ENCODE measurements at places on chromosomes 2 and 18. TPM values are rescaled to one million over a fixed set of nuclear protein-coding genes. Genes with fewer than 3 reads are reported as not detected.

DNA sequence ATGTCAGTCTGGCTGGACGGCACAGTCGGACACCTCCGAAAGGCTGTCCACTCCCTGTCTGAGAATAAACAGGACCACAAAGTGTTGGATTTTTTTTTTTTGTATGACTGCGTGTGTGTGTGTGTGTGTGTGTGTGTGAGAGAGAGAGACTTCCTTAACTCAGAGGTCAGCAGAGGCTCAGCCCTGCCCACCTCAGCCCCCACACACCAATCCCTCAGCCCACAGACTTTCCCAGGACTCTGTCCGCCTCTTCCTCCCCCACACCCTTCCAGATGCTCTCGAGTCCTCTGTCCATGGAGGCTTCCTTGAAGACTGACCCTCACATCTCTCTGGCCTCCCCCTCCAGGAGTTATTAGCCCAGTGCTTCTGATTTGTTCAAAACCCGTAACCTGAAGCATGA lies 147.3 kb downstream of the BCL11A start:
- peaks cover 36% of the 10 kb centered on the region for H3K27me3 ChIP-seq
- no peaks in the 10 kb centered on the region for H3K36me3 ChIP-seq
- H3K27ac ChIP-seq = no peak overlapping the region

DNA sequence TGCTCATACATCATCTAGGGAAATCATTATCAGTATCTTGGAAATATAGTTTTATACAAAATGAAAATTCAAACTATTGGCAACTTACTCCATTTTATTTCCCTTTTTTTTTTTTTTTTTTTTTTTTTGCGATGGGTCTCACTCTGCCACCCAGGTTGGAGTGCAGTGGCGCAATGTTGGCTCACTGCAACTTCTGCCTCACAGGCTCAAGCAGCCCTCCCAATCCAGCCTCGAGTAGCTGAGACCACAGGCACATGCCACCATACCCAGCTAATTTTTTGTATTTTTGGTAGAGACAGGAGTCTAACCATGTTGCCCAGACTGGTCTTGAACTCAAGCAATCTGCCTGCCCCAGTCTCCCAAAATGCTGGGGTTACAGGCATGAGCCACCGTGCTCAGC lies 29.0 kb downstream of the OLA1 start:
- no peak for DNase-seq
- H3K27me3 ChIP-seq = no peaks in the 10 kb centered on the region
- no peak overlapping the region for H3K27ac ChIP-seq
- peaks cover 3% of the 10 kb centered on the region for H3K4me1 ChIP-seq
- H3K36me3 ChIP-seq = peaks cover 16% of the 10 kb centered on the region
- H3K4me3 ChIP-seq = no peak overlapping the region

The ABCB6 gene
- total RNA-seq = 101 TPM

The ZSWIM2 gene
- total RNA-seq = not detected

- no peak overlapping the region for H3K4me3 ChIP-seq
- H3K4me1 ChIP-seq = no peaks in the 10 kb centered on the region
- no peak overlapping the region for H3K27ac ChIP-seq
- DNase-seq = no peak
These were observed 6.5 kb downstream of the NCAPH start for GRCh38 chr2:96342085-96342484.

The CLHC1 gene
- 9.1 TPM for total RNA-seq

The CDH2 gene
- total RNA-seq = 30.2 TPM

- DNase-seq = no peak
- H3K4me3 ChIP-seq = no peak overlapping the region
- H3K27ac ChIP-seq = no peak overlapping the region
- H3K4me1 ChIP-seq = no peaks in the 10 kb centered on the region
- H3K27me3 ChIP-seq = no peaks in the 10 kb centered on the region
These were observed 113.0 kb downstream of the PIK3C3 start for GRCh38 chr18:42068030-42068429.

DNA sequence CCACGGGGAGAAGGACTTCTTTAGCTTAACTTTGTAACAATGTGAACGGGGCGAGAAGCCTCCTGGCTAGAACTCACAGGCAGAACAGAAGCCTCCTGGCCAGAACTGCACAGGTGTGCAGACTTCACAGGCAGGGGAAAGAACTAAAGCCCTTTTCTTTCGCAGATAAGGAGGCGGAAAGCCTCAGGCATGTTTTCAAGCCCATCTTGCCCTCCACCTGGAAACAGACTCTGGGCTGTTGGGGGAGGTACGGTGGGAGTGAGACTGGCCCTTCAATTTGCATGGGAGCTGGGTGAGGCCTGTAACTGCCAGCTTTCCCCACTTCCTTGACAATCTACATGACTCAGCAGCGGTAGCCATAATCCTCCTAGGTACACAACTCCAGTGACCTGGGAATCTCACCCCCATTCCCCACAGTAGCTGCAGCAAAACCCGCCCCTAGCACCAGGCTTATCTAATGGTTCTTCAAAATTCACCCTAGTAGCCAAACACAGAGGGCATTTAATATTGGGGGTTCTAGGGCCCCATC lies 22.9 kb upstream of the ABCA12 start:
- DNase-seq = no peak
- H3K27me3 ChIP-seq = no peaks in the 10 kb centered on the region
- H3K4me3 ChIP-seq = no peak overlapping the region
- no peaks in the 10 kb centered on the region for H3K36me3 ChIP-seq

DNA sequence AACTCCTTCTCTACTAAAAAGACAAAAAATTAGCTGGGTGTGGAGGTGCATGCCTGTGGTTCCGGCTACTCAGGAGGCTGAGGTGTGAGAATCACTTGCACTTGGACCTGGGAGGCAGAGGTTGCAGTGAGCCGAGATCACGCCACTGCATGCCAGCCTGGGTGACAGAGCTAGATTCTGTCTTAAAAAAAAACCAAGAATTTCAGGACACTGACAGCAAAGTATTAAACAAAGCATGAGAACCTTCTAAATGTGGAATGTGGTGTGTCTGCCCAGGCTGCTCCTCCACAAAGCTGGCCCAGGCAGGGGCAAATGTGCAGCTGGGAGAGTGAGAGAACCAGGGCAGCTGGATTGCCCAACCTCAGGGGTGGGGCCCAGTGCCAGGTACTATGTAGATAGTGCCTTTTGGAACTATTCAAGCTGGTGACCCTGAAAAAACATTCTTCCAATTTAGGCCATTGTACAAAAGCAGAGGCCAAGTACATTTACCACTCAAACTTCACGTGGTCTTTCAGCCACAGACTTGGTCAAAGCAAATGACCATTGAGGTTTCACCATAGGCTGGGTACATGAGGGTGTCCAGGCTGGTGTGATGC lies 6.7 kb upstream of the UGT1A5 start:
- H3K4me3 ChIP-seq = no peak overlapping the region
- no peaks in the 10 kb centered on the region for H3K27me3 ChIP-seq
- no peak overlapping the region for H3K27ac ChIP-seq
- no peaks in the 10 kb centered on the region for H3K36me3 ChIP-seq

DNA sequence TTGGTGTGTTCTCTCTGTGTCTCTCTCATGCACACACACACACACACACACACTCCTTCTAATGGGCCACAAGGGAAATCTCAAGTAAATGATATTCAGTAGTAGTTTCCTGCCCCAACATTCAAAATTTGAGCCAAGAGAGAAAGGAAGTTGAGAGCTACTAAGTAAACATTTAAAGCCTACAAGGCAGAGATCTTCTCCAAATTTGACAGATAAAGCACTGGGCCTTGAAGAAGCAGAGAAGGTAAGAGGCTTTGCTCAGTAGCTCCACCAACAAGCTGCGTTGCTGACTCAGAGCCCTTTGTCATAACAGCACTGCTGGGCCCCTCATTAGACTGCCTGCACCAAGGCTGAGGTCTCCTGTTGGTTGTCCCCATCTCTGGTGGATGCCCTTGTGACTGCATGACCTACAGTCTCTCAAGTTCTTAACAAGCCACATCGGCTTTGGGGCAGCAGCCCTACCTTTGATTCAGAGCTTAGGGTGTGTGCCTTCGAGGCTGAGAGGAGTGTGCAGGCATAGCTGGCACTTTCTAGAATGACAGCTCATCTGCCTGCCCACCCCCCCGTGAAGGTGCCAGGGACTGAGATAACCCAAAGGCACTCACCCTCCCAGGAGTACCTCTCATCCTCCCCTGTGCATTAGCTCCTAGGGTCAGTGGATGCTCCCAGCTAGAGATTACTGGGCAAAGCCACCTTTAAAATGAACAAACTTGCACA lies 32.3 kb upstream of the NEB start:
- peak; percentile 62 for DNase-seq
- no peak overlapping the region for H3K4me3 ChIP-seq
- H3K36me3 ChIP-seq = no peaks in the 10 kb centered on the region
- peaks cover 22% of the 10 kb centered on the region for H3K4me1 ChIP-seq

The FAP gene
- 0.88 TPM for total RNA-seq

GRCh38 chr2:15980605-15981098 lies 40.3 kb downstream of the MYCN start:
- H3K27me3 ChIP-seq = no peaks in the 10 kb centered on the region
- no peak for DNase-seq
- no peaks in the 10 kb centered on the region for H3K36me3 ChIP-seq
- H3K27ac ChIP-seq = no peak overlapping the region
- H3K4me1 ChIP-seq = peaks cover 20% of the 10 kb centered on the region

DNA sequence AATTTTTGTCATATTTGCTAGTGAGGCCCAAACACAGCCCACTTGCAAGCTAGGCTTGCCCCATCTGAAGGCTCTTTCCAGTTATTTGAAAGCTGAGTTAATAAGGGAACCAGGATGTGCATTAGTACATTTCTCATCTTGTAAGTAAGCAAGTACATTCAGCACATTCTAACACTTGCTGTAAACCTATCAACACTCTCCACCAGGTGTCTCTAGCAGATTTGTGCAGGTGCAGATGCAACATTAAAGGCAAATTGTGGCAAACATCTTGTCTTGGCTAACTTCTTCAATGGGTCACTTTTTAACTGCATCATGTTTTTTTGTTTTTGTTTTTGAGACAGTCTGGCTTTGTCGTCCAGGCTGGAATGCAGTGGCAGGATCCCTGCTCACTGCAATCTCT lies 25.3 kb upstream of the MFSD6 start:
- no peak overlapping the region for H3K4me3 ChIP-seq
- no peaks in the 10 kb centered on the region for H3K4me1 ChIP-seq
- no peaks in the 10 kb centered on the region for H3K27me3 ChIP-seq
- H3K36me3 ChIP-seq = no peaks in the 10 kb centered on the region

The HJURP gene
- total RNA-seq = 107 TPM

The TWIST2 gene
- not detected for total RNA-seq

The LRRTM4 gene
- 0.15 TPM for total RNA-seq

- no peaks in the 10 kb centered on the region for H3K36me3 ChIP-seq
- H3K27me3 ChIP-seq = no peaks in the 10 kb centered on the region
- no peak for DNase-seq
These were observed 391.6 kb upstream of the HS6ST1 start for GRCh38 chr2:128710242-128710641.

- no peak overlapping the region for H3K4me3 ChIP-seq
- H3K4me1 ChIP-seq = no peaks in the 10 kb centered on the region
- no peak for DNase-seq
These were observed 260.4 kb downstream of the METTL4 start for GRCh38 chr18:2310886-2311285.

GRCh38 chr2:144213797-144214196 lies 306.1 kb downstream of the ZEB2 start:
- H3K4me3 ChIP-seq = no peak overlapping the region
- H3K36me3 ChIP-seq = no peaks in the 10 kb centered on the region
- peaks cover 6% of the 10 kb centered on the region for H3K4me1 ChIP-seq
- no peak for DNase-seq
- H3K27ac ChIP-seq = no peak overlapping the region

DNA sequence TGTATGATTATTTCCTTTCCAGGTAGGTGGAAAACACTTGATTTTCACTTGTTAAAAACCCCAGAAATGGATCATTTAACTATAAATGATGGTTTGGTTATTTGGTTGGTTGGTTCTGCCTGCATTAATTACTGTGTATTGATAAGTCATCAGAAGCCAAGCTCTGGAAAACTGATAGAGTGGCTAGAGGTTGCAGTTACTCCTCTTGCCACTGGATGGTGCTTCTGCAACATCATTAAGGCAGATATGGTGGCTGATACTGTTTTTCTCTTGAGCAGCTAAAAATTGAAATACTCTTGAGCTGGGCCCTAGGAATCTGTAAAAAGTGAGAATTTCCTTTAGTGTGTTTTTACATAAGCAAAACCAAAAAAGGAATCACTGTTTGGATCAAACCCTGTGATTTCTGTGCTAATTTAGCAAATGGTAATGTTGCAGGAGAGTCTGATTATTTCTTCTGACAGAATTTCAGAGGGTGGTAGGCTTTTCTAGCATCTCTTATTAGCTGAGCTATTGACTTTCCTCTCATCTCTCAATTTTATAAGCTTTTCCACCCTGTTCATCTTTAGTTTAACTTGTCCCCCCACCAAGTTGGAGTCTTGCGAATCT lies 54.3 kb downstream of the RAB10 start:
- H3K27me3 ChIP-seq = no peaks in the 10 kb centered on the region
- H3K4me1 ChIP-seq = peaks cover 7% of the 10 kb centered on the region
- H3K4me3 ChIP-seq = no peak overlapping the region
- H3K36me3 ChIP-seq = no peaks in the 10 kb centered on the region

The SPATA3 gene
- not detected for total RNA-seq

GRCh38 chr2:237732790-237733381 lies 65.7 kb upstream of the RBM44 start:
- no peak overlapping the region for H3K27ac ChIP-seq
- no peak for DNase-seq
- no peaks in the 10 kb centered on the region for H3K36me3 ChIP-seq
- peaks cover 23% of the 10 kb centered on the region for H3K4me1 ChIP-seq

GRCh38 chr2:104438481-104438880 lies 415.4 kb upstream of the POU3F3 start:
- no peak overlapping the region for H3K4me3 ChIP-seq
- DNase-seq = no peak
- H3K27me3 ChIP-seq = no peaks in the 10 kb centered on the region
- no peaks in the 10 kb centered on the region for H3K36me3 ChIP-seq
- no peak overlapping the region for H3K27ac ChIP-seq

DNA sequence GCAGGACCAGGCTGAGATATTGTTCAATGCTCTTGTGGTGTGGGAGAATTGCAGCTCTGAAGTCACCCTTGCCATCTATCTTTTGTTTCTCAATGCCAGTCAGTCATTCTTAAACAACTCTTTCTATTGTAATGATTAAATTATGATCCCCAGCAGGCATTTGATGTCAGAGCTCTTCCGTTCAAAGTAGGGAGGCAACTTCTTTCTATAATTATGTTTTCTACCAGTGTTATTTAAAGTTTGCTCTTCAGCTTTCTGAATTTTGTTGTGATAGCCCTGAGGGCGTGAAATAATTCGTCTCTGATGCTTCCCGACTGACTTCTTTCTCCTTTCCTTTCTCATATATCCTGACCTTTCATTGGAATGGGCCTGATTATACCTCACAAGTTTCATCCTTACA lies 161.4 kb upstream of the KLHL14 start:
- no peak overlapping the region for H3K4me3 ChIP-seq
- H3K27me3 ChIP-seq = no peaks in the 10 kb centered on the region
- no peaks in the 10 kb centered on the region for H3K4me1 ChIP-seq

The MAPRE3 gene
- 9.0 TPM for total RNA-seq

The SERPINB12 gene
- not detected for total RNA-seq

DNA sequence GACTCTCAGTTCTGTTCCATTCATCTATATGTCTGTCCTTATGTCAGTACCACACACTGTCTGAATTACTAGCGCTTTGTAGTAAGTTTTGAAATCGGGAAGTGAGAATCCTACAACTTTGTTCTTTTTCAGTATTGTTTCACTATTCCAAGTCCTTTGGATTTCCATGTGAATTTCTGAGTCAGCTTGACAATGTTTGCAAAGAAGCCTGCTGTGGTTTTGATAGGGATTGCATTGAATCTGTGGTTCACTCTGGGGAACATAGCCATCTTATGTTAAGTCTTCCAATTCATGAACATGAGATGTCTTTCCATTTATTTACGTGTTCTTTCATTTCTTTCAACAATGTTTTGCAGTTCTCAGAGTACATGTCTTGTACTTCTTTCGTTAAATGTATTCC lies 15.0 kb downstream of the SLC3A1 start:
- DNase-seq = no peak
- H3K4me3 ChIP-seq = no peak overlapping the region
- peaks cover 14% of the 10 kb centered on the region for H3K4me1 ChIP-seq
- H3K27ac ChIP-seq = no peak overlapping the region
- H3K27me3 ChIP-seq = no peaks in the 10 kb centered on the region
- no peaks in the 10 kb centered on the region for H3K36me3 ChIP-seq

The SH3RF3 gene
- total RNA-seq = 0.15 TPM

All from A673 (cell line).